Activated CD8-positive, alpha-beta memory T cell treated with anti-CD3 and anti-CD28 coated beads for 48 hours (primary cell): ENCODE measurements at places on chromosomes 6 and 20.
A peak's percentile ranks its signal among the peaks of the same experiment; 100 is the strongest.

GRCh38 chr6:78615430-78615904 is 251.9 kb upstream of the IRAK1BP1 start:
- DNase-seq: no peak

DNA sequence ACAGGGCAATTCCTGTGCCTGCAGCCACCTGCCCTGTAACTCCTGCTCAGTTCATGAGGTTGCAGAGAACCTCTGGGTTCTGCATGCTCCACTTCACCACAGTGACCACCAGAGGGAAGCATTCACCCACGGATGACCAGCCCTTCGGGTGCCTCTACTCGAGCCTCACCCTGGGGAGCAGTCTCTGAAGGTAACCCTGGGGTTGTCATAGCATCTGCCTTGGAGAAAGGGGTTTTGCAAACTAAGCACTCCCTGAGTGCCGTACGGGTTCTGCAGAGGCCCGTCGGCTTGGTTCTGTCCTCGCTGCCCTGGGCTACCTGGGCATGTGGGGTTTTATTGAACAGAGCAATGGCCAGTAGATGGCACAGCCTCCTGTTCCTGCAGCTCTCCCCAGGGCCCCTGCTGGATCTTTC is 10.2 kb upstream of the CST5 start:
- peak; percentile 24 for DNase-seq

DNA sequence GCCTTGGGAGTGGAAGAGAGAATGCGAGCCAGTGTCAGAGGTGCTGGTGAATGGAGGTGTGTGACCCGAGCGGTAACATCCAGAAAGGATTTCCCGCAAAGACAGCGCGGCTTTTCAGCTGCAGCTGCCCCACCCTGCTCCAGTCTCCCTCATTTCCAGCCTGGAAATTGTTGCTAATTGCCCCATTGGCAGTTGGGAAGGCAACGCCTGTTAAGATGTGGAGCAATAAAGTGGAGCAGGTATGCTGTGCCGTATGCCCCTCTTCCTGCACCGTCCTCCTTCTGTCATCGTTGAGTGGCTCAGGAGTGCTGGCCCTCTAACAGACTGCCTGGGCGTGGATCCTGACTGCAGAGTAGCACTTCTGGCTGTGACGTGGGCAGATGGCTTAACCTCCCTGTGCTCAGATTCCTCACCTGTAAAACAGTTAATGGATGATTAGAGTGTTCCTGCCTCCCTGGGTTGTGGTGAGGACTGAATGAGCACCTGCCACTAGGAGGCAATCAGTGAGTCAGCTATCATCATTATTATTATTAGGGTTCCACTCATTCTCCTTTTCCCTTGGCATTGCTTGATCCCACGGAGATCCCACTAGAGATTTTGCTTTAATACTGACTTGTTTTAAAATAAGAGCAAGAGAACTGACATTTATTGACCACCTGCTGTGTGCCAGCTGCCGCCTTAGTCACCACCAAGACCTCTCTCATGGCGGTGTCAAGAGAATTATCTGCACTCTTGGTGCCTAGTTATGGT is 11.7 kb downstream of the ARFGEF2 start:
- no peak for DNase-seq

- no peak for DNase-seq
Observed at GRCh38 chr6:7151381-7151780, 43.6 kb downstream of the RREB1 start.

DNA sequence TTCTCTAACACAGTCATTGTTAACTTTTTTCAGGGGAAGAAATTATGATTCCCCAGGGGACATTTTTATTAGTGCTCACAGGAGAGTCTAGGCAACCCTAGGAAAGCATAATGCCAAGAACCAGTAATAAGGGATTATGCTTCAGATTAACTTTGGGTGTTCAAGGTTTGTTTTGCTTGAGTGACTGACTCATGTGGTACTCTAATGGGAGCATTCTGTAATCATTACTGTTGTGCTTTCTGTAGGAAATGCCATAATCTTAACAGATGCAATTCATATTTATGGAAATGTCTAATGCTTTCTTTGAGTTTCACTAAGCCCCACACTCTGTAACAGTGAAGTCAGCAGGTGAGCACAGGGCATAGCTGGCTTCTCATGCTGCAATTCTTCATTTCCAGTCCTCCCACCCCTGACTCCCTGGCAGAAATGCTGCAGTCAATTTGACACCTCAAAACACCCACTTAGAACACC is 263.4 kb upstream of the MAN1A1 start:
- no peak for DNase-seq

DNA sequence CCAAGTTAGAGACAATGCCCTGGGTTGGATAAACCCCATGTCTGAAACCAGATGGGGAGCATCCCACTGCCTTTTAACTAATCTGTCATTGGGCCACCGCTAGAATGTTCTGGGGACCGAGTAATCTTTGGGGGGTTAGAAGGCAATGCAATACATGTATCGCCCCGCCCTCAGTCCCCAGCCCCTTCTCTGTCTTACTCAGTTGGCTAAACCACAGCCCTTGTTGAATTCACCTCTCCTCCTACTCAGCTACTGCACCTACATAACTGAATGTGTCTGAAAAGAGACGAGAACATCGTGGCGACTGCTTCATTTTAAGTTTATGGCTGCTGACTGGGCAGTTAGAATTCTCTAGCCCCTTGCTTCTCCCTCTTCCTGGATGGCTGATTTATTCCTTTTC is 15.1 kb upstream of the CCR6 start:
- no peak for DNase-seq

DNA sequence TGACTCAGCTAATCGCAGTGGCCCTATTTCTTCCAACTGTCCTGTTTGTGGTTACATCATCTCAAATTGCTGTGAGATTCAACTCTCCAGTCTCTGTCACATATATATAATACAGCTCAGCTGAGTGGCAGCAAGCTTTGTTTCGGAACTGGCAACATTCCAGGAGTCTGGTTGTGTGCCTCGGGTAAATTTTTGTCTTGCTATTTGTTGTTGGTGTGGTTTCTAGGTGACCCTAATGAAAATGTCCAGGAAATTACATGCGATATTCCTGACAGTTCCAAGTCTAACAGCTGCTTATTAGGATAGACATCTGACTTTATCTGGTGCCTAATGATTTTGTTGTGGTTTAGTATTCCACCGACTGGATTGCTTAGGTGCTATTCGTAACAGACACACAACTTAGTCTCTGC is 581.8 kb downstream of the CD109 start:
- DNase-seq: no peak

DNA sequence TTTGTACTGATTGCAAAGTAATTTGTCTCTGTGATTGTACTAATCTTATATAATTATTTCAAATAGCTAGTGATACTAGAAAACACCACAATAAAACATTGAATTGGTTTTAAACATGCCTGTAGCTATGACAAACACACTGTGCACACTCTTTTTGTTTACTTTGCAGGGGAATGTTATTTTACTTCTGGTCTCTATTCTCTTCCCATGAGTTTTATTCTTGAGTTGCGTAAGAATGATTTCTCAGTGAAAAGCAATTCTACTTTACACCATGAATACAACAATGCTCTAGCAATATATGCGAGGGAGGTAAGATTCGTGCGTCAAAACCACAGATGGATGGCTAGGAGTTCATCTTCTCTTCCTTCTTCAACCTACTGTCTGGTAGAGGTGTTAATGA is 68.4 kb upstream of the PHACTR1 start:
- no peak for DNase-seq

GRCh38 chr6:167113047-167113754 is 9.7 kb upstream of the CCR6 start:
- DNase-seq: no peak

DNA sequence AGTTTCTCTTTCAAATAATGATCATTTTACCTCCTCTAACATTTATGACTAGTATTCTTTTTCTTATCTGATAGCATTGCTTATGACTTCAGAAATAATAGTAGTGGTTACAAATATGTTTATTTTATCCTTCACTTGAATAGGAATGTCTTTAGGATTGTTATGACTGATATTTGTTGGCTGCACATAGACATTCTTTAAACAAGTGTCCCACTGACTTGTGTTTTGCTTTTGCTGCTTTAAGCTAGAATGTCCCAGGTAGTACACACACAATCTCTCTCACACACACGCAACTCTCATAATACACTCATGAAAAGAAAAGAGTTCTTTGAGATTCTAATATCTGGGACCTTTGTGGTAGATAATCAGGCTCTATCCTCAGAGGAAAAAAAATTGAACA is 21.6 kb downstream of the KIAA1586 start:
- no peak for DNase-seq

DNA sequence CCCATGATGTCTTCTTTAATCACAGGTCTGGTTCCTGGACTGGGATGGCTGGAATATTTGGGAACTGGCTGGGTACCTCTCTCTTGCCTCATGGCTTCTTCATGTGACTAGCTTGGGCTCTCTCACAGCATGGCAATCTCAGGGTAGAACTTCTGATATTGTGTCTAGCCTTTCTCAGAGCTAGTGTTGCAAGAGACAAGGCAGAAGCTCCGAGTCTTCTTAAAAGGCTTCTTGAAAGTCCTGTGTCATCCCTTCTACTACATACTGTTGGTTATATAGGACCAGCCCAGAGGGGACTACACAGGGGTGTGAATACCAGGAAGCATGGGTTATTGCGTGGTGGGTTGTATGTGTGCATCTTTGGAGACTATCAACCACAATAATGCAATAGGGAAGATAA is 23.3 kb downstream of the BCAS1 start:
- no peak for DNase-seq

- no peak for DNase-seq
Observed at GRCh38 chr6:169527306-169527705, 174.5 kb downstream of the WDR27 start.

DNA sequence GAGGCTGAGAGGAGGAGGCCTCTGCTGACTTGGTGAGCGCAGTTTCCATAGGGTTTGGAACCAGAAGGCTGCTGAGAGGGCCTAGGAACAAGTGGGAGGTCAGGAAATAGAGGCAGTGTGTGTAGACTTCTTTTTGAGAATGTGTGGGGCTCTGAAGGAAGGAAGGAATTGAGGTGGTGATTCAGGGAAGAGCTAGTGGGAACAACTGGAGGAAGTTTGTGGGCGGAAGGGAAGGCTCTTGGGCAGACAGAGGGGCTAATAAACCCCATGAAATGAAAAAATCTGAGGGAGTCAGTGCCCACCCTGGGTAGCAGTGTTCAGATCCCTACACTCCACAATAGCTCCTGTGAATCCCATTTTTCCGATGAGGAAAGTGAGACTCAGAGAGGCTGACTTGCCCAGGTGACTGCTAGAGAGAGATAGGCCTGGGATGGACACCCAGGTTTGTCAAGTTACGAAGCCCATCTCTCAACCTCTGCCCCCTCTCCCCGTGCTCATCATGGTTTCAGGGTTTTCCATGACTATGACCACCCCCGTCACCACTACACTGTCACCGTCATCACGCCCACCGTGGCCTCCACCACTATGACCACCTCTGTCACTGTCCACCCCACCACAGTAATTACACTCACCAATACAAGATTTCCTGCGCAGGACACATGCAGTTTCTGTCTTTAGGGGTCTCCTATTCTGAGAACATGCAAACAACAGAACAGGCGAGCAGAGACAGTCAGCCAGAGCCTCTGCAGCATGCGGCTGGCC is 106.4 kb downstream of the MRPL14 start:
- DNase-seq: no peak

DNA sequence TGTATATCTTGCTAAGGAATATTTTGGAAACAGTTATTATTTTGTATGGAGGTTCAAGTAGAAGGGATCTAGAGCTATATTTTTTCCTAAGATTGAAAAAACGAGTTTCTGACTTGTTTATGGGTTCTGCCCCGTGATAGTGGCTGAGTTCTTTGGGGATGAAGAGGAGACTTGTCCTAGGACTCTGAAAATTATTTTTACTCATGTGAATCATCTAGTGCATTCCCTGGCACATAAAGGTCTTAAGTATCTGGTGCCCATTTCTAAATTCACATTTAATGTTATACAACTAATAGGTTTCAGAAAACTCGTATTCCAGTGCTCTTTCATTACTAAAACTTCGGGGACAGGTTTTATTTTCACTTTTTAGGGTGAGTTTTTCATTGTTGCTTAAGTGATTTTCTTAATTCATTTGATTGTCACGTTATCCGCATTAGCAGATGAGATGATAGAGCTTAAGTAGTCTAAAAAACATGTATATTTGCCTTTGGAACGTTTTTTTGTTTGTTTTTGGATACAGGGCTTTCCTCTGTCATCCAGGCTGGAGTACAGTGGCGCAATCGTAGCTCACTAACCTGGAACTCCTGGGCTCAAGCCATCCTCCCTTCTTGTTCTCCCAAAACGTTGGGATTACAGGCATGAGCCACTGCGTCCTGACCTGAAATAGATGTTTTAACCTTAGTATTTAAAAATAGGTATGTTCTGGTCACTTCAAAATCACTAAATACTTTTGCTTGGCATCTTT is 2.1 kb downstream of the NFYA start:
- DNase-seq: no peak

DNA sequence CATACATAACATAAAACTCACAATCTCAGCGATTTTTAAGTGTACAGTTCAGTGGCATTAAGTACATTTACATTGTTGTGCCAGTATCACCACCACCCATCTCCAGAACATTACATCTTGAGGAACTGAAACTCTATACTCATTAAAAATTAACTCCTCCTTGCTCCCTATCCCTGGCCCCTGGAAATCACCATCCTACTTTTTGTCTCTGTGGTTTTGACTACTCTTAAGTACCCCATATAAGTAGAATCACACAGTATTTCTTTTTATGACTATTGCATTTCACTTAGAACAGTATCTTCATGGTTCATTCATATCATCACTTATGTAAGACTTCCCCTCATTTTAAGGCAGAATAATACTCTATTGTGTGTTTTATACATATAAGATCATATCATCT is 1108.1 kb downstream of the GRIK2 start:
- DNase-seq: no peak

DNA sequence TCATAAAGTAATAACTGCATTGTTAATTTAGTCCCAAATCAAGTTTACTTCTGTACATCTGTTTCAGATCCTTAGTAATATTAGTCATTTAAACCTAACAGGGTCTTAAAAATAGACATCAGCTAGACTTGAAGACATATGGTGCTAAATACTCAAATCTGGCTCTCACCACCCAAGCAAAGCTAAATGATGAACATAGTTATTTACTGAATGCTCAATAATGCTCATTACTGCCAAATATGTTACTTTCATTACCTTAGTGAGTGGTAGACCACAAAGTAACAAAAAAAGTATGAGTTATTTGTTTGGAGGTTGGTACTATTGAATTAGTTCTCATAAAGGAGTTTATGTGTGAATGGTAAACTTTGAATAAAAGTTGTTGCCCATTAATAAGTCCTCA is 502.1 kb downstream of the PKHD1 start:
- no peak for DNase-seq

DNA sequence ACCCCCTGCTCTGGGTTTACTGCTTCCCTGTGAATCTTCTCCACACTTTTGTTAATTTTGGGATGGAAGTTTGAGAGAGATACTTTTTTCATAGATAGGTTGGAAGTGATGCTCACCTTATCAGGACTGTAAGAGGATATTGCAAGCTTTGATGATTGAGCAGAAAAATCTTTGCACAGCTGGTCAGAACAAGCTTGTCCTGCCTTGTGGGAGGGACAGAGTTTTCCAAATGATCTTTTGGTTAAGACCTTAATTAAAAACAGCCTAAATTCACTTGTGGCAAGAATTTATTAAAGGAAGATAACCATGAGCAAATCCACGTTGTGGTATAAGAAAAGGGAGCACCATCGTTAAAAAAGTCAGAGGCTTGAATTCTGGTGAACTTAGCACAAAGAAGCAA is 32.2 kb downstream of the E2F3 start:
- no peak for DNase-seq
